Central memory CD8-positive, alpha-beta T cell (primary cell): ENCODE measurements at places on chromosomes 5 and 9.

DNA sequence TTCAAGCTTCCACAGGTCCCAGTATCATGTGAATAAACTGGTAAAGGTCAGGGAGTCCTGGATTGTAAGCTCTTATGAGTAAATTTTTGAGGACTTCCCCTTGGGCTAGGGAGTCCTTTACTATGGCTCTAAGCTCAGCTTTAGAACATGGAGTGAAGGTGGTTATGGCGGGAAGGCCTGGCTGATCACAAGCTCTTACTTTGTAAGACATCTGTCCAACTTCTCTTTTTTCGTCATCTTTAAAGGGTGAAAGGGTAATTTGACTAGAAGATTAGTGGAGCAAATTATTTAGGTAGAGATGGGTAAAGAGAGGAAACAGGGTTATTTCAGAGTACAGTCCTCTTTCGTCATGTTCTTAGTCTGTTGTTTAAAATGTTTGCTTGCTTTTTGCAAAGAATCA is 155.4 kb downstream of the AOPEP start:
- H3K27me3 ChIP-seq: no peaks in the 10 kb centered on the region
- H3K27ac ChIP-seq: no peak overlapping the region
- DNase-seq: no peak
- no peak overlapping the region for H3K4me3 ChIP-seq

DNA sequence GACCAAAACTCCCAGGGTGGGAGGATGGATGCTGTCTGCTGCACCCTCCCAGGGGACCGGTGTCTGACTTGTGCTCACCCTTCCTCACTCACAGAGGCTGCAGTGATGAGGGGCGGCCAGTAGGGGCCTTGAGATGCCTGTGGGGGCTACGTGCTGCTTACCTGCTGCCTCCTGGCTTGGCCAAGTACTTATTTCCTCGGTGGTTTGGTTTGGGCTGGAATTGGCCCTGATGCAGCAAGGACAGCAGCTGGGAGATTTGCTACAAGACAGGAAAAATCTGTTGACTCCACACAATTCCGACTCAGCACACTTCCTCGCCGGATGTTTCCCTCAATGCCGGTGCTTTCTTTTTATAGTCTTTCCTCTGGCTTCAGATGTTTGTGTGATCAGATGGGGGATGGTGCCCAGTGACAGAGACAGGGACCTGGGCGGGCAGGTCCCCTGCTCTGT is 6.6 kb downstream of the PCDH12 start:
- no peaks in the 10 kb centered on the region for H3K27me3 ChIP-seq
- no peak overlapping the region for H3K4me3 ChIP-seq
- H3K27ac ChIP-seq: no peak overlapping the region
- peaks cover 4% of the 10 kb centered on the region for H3K4me1 ChIP-seq
- H3K36me3 ChIP-seq: peaks cover 2% of the 10 kb centered on the region

DNA sequence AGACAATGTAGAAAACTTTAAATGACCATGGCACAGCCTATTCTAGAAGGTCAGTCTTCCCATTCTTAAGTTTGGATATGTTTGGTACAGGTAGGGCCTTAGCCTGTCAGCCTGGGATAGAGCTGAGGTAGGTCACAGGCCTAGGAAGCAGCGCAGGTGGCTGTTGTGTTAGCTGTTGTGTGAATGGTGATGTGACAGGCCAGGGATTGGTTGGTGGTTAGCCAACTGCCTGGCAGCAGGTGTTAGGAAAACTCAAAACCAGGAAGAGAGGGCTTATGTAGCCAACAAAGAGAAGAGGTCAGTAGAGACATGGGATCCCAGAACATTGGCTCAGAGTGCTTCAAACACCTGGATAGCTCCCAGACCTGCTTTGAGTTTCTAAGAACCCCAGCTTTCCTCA is 84.2 kb downstream of the FBXO38 start:
- no peak overlapping the region for H3K27ac ChIP-seq
- H3K4me3 ChIP-seq: no peak overlapping the region
- H3K36me3 ChIP-seq: no peaks in the 10 kb centered on the region
- H3K27me3 ChIP-seq: peaks cover 16% of the 10 kb centered on the region
- no peaks in the 10 kb centered on the region for H3K4me1 ChIP-seq

- H3K4me3 ChIP-seq: no peak overlapping the region
- H3K36me3 ChIP-seq: no peaks in the 10 kb centered on the region
- no peaks in the 10 kb centered on the region for H3K27me3 ChIP-seq
- no peak overlapping the region for H3K27ac ChIP-seq
- H3K4me1 ChIP-seq: no peaks in the 10 kb centered on the region
- DNase-seq: no peak
Measured at GRCh38 chr5:67409126-67409777, 212.7 kb upstream of the CD180 start.

- DNase-seq: no peak
- no peaks in the 10 kb centered on the region for H3K4me1 ChIP-seq
- H3K27me3 ChIP-seq: no peaks in the 10 kb centered on the region
- peaks cover 7% of the 10 kb centered on the region for H3K36me3 ChIP-seq
Measured at GRCh38 chr5:78964889-78965288, 20.2 kb downstream of the ARSB start.

GRCh38 chr5:175489693-175490443 is 11.5 kb downstream of the SFXN1 start:
- H3K4me1 ChIP-seq: peaks cover 53% of the 10 kb centered on the region
- no peak overlapping the region for H3K4me3 ChIP-seq
- peak overlapping the region; percentile 11 for H3K27ac ChIP-seq
- H3K36me3 ChIP-seq: peaks cover 49% of the 10 kb centered on the region

DNA sequence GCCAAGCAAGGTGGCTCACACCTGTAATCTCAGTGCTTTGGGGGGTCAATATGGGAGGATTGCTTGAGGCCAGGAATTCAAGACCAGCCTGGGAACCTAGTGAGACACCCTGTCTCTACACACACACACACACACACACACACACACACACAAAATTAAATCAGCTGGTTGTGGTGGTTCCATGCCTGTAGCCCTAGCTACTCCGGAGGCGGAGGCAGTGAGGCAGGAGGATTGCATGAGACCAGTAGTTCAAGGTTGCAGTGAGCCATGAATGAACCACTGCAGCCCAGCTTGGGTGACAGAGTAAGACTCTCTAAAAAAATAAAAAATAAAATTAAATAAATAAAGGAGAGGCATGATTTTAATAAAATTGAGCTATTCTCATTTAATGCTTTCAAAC is 13.1 kb downstream of the CEMIP2 start:
- peaks cover 12% of the 10 kb centered on the region for H3K36me3 ChIP-seq
- peaks cover 60% of the 10 kb centered on the region for H3K4me1 ChIP-seq
- no peak overlapping the region for H3K4me3 ChIP-seq
- DNase-seq: no peak
- H3K27ac ChIP-seq: no peak overlapping the region

DNA sequence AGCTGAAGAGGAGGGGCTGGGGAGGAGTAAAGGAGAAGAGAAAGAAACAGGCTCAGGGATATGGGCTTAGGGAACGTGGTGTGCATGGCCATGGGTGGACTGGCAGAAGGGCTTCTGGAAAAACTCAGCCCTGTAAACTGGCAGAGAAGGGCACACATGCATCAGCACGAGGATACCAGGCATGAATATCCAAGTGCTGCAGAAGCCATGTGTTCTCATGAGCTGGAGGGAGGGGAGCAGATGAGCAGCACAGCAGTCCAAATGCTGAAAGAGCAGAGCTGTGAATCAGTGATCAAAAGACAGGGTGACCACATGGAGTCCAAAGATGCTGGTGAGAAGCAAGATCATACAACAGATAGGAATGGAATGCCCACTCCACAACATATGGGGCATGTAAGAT is 72.3 kb downstream of the SEMA5A start:
- no peaks in the 10 kb centered on the region for H3K36me3 ChIP-seq
- no peak overlapping the region for H3K27ac ChIP-seq
- no peak overlapping the region for H3K4me3 ChIP-seq
- no peak for DNase-seq
- H3K27me3 ChIP-seq: no peaks in the 10 kb centered on the region

DNA sequence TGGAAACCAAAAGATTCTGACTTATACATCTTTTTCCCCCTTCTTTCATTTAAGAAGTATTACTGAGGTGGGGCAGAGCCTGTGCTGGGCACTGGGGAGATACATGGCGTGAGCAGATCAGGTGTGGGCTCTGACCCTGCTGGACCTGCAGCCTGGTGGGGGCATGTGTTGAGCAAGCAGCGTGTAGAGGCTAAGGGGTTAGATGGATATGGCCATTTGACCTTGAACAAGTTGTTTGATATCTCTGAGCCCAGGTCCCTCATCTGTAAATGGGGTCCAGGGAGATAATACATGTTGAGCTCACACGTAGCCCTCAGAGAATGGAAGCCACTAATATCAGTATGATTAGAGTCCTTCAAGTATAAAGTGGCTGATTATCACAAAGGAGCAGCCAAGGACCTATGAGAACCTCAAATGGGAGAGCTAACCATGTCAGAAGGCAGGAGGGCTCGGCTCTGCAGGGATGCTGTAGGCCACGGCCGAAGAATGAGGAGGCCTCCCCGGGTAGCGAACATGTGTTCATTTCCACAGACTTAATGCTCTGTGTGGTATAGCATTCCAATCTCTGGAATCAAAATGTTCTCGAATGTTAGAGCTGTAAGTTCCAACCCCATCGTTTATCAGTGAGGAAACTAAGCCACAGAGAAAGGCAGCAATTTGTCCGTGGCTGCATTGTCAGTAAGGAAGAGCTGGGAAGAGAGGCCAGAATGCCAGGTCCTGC is 15.4 kb upstream of the ANGPTL2 start:
- no peaks in the 10 kb centered on the region for H3K27me3 ChIP-seq
- DNase-seq: no peak
- H3K27ac ChIP-seq: peak overlapping the region; percentile 68
